ENCODE measurements at places on chromosomes 5 and 9. TPM values are rescaled to one million over a fixed set of nuclear protein-coding genes. Genes with fewer than 3 reads are reported as not detected.

The KCNIP1 gene
- not detected for total RNA-seq

The ADGRD2 gene
- total RNA-seq, result not detected

The FAM221B gene
- not detected for total RNA-seq

The PCDH12 gene
- total RNA-seq, result not detected

The BAAT gene
- total RNA-seq, result not detected

The PLPP7 gene
- 11.4 TPM for total RNA-seq

- DNase-seq, result no peak
Observed at GRCh38 chr9:120603591-120603990, 23.6 kb upstream of the CDK5RAP2 start.

DNA sequence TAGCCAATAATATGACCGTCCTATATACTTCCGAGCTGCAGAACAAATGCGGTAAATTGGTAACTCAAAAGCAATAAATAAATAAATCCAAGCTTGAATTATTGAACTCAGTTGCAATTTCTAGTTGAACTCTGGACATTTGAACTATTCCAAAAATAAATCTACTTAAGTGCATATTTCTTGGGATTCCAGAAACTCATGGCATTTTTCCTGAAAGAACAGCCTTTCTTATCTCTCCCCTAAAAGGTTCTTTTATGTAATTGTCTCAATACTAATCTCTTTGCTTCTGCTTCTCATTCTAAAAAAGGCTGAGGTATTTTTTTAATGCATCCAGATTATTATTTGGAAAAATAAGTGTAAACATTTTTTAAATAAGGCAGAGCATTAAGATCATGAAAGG is 131.7 kb downstream of the TRPM6 start:
- no peak for DNase-seq

- DNase-seq, result no peak
Observed at GRCh38 chr5:75509546-75509945, 1.9 kb downstream of the CERT1 start.

DNA sequence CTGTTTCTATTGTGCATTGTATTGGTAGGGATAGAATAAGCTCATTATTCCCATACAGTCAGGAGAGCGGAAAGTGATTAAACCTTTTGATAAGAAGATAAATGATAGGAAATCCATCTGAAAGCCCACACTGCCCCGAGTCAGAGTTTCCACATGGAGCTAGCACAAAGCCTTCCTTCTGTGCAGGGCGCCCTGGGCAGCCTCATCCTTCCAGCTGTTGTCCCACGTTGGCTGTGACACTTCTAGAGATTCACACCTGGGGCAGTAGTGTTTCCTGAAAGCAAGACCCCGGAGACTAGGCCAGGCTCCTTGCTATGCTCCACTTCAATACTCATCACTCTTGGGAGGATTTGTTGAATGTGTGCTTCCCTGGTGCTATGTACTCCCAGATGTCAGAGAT is 172.4 kb downstream of the SEMA6A start:
- DNase-seq, result no peak

DNA sequence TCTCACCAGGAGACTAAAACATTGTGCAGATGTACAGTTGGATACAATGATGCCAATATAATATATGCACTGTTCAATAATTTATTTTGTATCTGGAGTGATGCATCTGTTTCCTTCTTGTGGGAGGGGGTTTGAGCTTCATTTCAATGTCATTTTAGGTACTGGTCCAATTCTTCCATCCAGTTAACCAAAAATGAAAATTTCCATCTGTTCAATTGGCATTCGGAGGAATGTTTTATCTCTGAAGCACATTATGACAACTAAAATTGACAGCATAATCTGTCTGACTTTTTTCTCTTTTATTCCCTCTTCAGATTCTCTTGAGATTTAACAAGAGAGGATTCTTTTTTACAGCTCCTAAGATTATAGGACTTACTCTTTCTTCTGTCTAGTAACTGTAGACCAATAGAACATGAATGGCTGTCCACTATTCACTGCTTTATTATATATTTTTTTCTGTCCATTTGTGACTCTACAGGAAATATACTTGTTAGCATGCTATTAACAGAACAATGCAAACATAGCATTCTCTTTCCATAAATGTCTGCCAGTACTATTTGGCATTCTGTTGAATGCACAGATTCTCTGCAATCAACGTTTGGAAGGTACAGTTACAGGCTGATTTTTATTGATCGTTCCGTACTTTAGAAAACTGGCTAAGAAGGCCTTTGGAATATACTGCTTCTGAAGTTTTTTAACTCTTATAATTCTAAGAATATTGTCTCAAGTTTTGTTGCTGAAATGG is 57.8 kb downstream of the NDUFAF2 start:
- no peak for DNase-seq

DNA sequence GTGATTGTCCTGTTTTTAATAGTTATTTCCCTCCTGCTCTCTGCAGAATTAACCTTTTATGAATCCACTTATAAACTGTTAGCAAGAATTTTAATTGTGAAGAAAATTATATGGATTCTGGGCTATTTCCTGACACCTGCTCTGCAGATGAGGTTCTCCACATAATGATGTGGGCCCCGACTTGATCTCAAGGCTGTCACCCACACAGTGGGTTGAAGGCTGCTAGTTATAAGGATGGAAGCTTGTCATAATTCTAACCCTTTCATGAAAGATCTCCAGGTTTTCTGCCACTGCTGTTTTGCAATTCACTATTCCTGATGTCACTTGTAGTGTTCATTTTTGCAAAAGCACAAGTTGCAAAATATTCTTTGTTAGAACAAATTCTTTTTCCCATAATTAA is 69.1 kb upstream of the MAN2A1 start:
- DNase-seq, result no peak

- no peak for DNase-seq
Observed at GRCh38 chr9:72696511-72696910, 175.1 kb downstream of the TMC1 start.
